ENCODE measurements at places on chromosomes 6 and 20. TPM values are rescaled to one million over a fixed set of nuclear protein-coding genes. Genes with fewer than 3 reads are reported as not detected.

DNA sequence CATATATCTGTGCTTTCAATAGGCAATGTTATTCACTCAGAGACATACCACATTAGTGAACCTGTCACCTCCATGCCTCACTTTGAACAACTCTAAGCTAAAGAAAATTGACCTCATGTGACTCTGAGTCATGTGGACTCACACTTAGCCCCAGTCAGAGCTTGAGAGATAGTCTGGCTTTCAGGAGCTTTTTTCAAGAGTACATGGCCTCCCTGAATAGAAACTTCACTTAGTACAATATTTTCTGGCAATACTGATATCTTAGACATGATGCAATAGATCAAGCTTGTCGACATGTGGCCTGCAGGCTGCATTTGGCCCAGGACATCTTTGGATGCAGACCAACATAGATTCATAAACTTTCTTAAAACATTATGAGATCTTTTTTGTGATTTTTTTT, 8.5 kb downstream of the SPTLC3 start:
- H3K4me1 ChIP-seq: no peaks in the 10 kb centered on the region
- no peak for DNase-seq
- H3K4me3 ChIP-seq: no peak overlapping the region

DNA sequence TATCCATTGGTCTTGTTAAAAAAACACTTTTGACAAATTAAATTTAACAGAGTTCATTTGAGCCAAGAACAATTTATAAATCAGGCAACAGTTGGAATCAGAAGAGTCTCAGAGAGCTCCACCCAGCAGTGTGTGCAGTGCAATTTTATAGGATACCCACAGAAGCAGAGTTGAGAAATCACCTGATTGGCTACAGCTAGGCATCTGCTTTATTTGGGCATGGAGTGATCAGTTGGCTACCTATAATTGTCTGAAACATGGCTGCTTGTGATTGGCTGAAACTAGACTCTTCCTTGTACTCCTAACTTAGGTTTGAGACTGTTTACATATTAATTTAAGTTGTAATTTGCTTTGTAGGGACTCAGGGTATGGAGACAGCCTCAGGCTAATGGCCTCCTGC, 12.0 kb downstream of the PGK2 start:
- no peak overlapping the region for H3K4me3 ChIP-seq
- no peaks in the 10 kb centered on the region for H3K36me3 ChIP-seq
- H3K27me3 ChIP-seq: no peaks in the 10 kb centered on the region
- no peak for DNase-seq
- H3K27ac ChIP-seq: no peak overlapping the region
- H3K4me1 ChIP-seq: no peaks in the 10 kb centered on the region

The ZNF343 gene
- 8.4 TPM for total RNA-seq

GRCh38 chr6:117463762-117464665, 18.5 kb upstream of the DCBLD1 start:
- no peaks in the 10 kb centered on the region for H3K27me3 ChIP-seq
- H3K4me3 ChIP-seq: no peak overlapping the region
- no peak for DNase-seq
- H3K27ac ChIP-seq: no peak overlapping the region
- H3K36me3 ChIP-seq: no peaks in the 10 kb centered on the region
- H3K4me1 ChIP-seq: no peaks in the 10 kb centered on the region

The HSPA12B gene
- 14.6 TPM for total RNA-seq

DNA sequence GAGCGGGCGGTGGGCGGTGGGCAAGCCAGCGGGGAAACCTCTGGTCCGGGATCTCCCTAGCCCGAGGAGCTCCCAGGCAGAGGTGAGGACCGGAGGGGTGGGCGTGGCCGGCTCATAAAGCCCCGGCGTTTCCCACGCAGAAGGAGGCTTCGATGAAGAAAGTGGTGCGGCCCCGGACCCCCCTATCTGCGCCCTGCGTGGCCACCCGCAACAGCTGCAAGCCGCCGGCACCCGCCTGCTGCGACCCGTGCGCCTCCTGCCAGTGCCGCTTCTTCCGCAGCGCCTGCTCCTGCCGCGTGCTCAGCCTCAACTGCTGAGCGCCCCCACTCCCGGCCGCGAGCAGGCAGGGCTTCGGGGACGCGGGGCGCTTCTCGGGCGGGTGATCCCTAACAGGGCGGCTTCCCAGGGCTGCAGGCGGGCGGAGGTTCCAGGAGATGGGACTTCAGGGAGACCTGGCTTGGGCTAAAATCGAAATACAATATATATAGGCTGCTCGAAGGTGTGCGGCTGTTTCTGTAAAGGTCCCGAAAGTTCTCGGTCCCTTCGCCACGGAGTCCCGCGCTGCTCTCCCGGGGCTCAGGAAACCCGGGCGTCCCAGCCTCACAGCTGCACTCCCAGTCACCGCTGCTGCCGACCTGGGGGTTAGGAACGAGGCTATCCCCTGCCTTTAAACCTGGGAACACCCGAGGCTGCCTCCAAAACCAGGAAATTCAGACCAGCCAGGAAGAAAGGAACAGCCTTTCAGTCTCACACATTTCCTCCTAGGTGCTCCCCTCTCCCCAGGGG, 27.8 kb downstream of the ASIP start:
- DNase-seq: peak; percentile 45
- H3K4me3 ChIP-seq: peak overlapping the region; percentile 32
- no peaks in the 10 kb centered on the region for H3K4me1 ChIP-seq
- H3K36me3 ChIP-seq: no peaks in the 10 kb centered on the region

GRCh38 chr6:79438030-79438429, 99.2 kb downstream of the LCA5 start:
- peak overlapping the region; percentile 22 for H3K27ac ChIP-seq
- peak; percentile 92 for DNase-seq
- H3K4me3 ChIP-seq: no peak overlapping the region
- H3K36me3 ChIP-seq: no peaks in the 10 kb centered on the region
- H3K4me1 ChIP-seq: no peaks in the 10 kb centered on the region

DNA sequence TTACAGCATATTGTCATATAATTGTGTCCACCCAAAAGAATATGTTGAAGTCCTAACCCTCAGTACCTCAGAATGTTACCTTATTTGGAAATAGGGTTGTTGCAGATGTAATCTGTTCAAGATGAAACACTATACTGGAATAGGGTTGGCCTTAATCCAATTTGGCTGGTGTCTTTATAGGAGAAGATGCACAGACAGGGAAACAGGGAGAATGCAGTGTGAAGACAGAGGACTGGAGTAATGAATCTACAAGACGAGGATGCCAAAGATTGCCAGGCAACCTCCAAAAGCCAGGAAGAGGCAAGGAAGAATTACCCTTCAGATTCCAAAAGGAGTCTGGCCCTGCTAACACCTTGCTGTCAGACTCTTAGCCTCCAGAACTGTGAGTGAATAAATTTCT, 482.9 kb downstream of the PTPRT start:
- no peaks in the 10 kb centered on the region for H3K4me1 ChIP-seq
- DNase-seq: no peak
- H3K27me3 ChIP-seq: no peaks in the 10 kb centered on the region
- H3K36me3 ChIP-seq: no peaks in the 10 kb centered on the region
- no peak overlapping the region for H3K4me3 ChIP-seq

DNA sequence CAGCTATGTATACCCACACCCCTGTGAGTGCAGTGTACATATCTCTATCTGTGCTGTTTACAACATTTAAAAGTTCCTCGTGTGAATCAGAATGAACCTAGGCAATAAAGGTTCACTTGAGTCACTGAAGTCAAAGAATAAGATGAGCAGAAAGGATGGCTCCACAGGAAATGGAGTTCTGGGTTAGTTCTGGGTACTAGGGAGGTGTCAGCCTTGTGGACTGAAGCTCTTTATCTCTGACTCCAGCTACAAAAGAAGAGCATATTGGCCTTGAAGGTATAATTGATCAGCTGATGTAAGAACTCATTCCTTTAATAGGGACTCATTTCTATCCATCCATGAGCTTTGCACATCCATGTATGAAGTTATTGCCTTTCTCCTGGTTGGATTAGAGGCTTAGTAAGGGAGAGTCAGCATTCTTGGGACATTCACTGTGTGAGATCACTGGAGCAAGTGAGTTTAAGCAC, 73.9 kb upstream of the BACH2 start:
- H3K27me3 ChIP-seq: no peaks in the 10 kb centered on the region
- no peak for DNase-seq
- H3K36me3 ChIP-seq: no peaks in the 10 kb centered on the region
- no peak overlapping the region for H3K27ac ChIP-seq
- no peak overlapping the region for H3K4me3 ChIP-seq
- H3K4me1 ChIP-seq: peaks cover 6% of the 10 kb centered on the region

The GTSF1L gene
- total RNA-seq: not detected

The PRDM13 gene
- not detected for total RNA-seq

DNA sequence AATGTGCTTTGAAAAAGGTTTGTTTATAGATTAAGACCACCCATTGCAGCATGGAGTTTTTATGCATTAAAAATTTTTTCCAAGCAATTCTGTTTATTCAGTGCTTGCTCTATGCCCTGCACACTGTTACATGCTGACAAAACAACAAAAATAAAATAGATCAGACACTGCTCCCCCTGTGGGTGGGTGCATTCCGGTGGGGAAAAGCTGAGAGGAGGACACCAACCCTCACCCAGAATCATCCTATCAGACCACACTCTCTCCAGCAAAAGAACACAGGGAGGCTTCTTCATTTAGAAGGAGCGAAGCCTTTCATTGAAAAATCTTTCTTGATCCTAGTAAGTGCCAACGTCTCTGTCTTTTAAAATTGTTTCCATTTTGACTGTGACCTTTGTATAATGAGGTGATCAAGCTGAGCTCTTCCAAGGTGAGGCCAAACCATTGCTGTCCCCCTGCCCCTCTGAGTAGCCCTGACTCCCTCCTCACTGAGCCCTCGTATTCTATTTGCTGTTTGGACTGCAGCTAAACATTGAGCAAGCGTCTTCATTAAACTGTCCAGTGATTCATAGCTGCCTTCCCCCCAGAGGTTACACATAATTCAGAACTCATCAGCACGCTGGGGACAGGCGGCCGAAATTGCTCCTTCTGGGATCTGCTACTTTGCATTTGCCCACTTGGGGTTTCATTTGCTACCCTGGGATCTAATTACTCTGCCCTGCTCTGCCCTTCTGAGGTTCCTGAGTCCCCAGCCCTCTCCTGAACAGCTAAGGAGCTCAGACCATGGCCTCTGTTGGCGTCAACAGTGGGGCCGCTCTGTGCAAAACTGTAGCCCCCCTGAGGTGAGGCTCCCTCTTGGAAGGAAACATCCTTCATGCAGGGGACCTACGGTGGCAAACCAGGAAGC, 102.4 kb downstream of the F13A1 start:
- H3K4me3 ChIP-seq: no peak overlapping the region
- H3K27me3 ChIP-seq: no peaks in the 10 kb centered on the region
- H3K36me3 ChIP-seq: no peaks in the 10 kb centered on the region
- no peak for DNase-seq

- no peaks in the 10 kb centered on the region for H3K27me3 ChIP-seq
- H3K4me1 ChIP-seq: no peaks in the 10 kb centered on the region
- no peak overlapping the region for H3K27ac ChIP-seq
- no peak for DNase-seq
Measured at GRCh38 chr20:1304710-1305515, 24.0 kb downstream of the SDCBP2 start.

The RAET1L gene
- not detected for total RNA-seq

GRCh38 chr20:63572071-63572787, 1.8 kb downstream of the HELZ2 start:
- H3K4me1 ChIP-seq: no peaks in the 10 kb centered on the region
- H3K36me3 ChIP-seq: no peaks in the 10 kb centered on the region
- DNase-seq: peak; percentile 76
- H3K27ac ChIP-seq: no peak overlapping the region
- no peak overlapping the region for H3K4me3 ChIP-seq

- peaks cover 16% of the 10 kb centered on the region for H3K36me3 ChIP-seq
- no peaks in the 10 kb centered on the region for H3K27me3 ChIP-seq
- no peak for DNase-seq
- no peak overlapping the region for H3K4me3 ChIP-seq
Measured at GRCh38 chr20:36819659-36820058, 46.1 kb upstream of the DSN1 start.

DNA sequence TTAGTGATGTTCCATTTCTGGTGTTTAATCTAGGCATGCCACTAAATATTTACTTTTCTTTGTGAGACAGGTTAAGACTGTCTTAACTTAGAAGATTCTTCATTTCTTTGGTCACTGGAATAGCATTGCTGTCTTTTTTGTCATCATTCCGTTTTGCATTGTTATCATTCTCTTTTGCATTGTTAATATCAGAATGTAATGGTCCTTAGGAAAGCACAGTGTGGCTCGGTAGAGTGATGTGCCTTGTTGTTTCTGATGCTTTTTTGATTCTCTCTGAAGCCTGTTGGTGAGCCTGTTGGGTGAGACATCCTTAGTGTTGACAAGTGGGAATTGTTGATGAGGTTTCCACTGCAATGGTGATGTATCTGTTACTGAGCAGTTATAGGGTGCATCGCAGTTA, 23.2 kb downstream of the PLCB4 start:
- no peaks in the 10 kb centered on the region for H3K36me3 ChIP-seq
- DNase-seq: no peak

GRCh38 chr20:38751360-38751976, 3.2 kb downstream of the ACTR5 start:
- H3K4me1 ChIP-seq: peaks cover 20% of the 10 kb centered on the region
- H3K27ac ChIP-seq: no peak overlapping the region
- peaks cover 44% of the 10 kb centered on the region for H3K36me3 ChIP-seq
- H3K27me3 ChIP-seq: no peaks in the 10 kb centered on the region
- no peak overlapping the region for H3K4me3 ChIP-seq

The EEF1A2 gene
- total RNA-seq: 0.47 TPM

- no peak overlapping the region for H3K27ac ChIP-seq
- no peaks in the 10 kb centered on the region for H3K36me3 ChIP-seq
- H3K4me3 ChIP-seq: no peak overlapping the region
- no peaks in the 10 kb centered on the region for H3K27me3 ChIP-seq
Measured at GRCh38 chr20:19430641-19431315, 218.3 kb downstream of the SLC24A3 start.

DNA sequence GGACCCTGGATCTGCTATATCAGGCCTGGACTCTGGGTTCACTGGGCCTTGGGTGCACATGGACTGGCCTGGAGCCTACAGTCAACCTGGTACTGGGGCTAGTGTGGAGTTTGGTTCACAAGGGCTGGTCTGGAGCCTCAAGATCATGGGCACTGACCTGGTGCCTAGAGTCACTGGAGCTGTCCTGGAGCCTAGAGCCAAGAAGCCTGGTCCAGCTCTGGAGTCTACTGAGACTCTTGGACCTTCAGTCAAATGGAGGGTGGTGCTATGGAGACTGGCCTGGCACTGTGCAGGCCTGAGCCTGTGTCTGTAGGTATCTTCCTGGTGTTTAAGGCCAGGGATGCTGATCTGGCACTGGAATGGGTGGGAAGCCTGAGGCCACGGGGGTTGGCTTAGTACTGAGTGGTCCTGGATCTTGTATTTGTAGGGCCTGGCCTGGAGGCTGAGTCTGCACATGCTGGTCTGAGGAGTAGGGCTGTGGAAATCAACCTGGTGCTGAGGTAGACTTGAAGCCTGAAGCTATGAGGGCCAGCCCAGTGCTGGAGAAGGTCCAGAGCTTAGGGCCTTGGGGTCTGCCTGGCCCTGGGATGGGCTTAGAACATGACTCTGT, 16.5 kb upstream of the WFDC9 start:
- no peaks in the 10 kb centered on the region for H3K27me3 ChIP-seq
- no peaks in the 10 kb centered on the region for H3K36me3 ChIP-seq
- no peak overlapping the region for H3K4me3 ChIP-seq
- H3K4me1 ChIP-seq: no peaks in the 10 kb centered on the region
- DNase-seq: no peak
- H3K27ac ChIP-seq: no peak overlapping the region
